Vagina (tissue), 2 donors: ENCODE measurements at places on chromosomes 1 and 21.

- no peak for DNase-seq
Observed at GRCh38 chr1:77910116-77910515, 21.7 kb downstream of the NEXN start.

DNA sequence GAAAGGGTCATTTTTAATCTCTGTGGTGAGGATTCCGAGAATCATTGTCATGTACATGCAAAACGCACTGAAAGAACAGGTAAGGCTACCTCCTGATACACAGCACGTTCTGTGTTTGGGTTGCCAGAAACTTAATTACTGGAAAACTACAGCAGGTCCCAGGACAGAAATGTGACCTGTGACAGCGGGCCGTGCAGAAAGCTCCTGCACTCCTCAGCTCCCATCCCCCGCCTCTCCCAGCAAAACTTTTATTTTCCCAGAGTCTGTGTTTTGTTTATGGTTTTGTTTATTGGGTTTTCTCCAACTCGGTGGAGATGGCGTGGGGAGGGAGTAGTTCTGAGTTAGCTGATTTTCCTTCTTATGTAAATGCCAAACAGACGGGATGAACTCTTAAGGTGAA is 44.7 kb downstream of the SLC44A3 start:
- DNase-seq = no peak

GRCh38 chr1:206609229-206609991 is 2.9 kb downstream of the EIF2D start:
- no peak for DNase-seq

DNA sequence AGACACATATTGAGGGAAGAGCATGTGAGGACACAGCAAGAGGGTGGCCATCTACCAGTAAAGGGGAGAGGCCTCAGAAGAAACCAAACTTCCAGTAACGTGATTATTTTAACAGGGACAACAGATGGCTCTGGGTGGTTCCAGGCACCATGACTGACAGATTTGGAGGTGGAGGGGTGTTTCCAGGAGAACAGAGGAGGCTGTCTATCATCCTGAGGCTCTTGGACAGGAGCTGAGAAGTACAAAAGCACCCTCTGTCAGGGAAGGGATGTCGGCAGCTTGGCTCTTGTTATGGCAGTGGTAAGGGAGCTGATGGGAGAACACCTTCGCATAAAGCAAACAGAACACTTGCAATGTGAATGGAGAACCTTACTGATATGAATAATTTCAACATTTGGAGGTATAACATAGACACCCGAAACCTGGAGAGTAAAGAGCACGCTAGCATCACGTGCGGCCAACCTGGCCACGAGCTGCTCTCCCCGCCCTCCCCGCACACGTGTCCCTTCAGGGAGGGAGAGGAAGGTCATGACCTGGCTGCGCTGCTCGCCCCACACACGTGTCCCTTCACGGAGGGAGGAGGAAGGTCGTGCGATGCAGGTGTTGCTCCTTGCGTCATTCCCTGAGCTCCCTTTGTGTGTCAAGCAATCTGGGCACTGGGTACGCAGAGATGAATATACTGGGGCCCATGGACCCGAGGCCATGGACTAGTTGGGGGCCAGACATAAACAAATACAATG is 37.5 kb upstream of the NLRP3 start:
- DNase-seq = no peak

GRCh38 chr1:63836830-63837229 is 63.0 kb downstream of the ROR1 start:
- no peak for DNase-seq

- no peak for DNase-seq
Observed at GRCh38 chr1:3152143-3152542, 83.1 kb downstream of the PRDM16 start.

GRCh38 chr1:181111559-181111958 is 23.1 kb downstream of the IER5 start:
- DNase-seq = no peak
